ENCODE measurements at places on chromosomes 2 and 18.

DNA sequence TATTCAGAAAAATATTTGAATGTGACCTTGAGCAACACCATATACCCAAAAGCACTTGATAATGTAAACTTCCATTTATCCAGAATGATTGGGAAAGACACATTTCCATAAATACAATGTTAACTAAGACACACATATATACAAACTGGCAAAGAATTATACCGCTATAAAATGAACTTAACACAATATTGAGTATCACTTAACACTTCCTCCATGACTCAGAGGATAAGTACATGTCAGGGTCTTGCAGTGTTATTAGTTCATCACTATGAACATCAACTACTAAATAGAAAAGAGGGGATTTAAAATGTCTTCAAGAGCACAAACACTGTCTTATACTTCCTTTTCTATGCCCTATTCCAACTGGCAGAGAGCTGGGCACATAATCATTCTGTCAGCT lies 18.6 kb downstream of the WDSUB1 start:
- DNase-seq, result peak; percentile 26

GRCh38 chr2:42327125-42327524 lies 33.9 kb downstream of the COX7A2L start:
- no peak for DNase-seq

DNA sequence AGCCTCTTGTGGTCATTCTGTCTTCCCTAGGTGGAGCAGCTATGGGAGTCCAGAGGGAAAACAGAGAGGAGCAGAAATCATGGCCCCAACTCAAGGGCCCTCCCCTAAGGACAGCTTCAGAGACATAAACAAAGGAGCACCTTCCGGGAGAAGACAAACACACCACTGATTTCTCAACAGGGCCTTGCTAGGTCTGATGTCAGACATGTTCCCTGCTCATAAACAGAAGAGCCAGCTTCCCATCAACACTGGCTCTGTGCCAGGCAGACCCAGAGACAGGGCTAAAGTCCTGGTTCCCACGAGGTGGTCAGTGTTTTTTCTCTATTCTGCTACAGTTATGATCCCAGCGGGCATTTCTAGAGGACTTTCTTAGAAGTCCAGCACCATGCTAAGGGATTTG lies 19.3 kb downstream of the CXCR2 start:
- DNase-seq, result no peak

DNA sequence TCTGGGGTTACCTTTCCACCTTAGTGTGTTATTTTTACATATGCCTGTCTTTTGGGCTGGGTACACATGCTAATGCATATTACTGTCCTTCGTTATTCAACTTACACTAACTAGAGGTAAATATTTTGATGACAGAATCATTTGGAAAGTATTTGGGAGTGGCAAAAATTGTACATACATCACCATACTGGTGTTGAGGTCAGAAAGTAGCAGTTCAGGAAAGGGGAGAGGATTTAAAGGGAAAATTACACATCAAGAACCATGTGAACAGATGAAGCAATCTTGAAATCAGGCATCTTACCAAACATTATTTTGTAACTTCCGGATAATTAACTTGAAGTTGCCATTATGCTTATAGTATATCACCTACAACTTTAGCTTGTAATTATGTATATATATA lies 379.7 kb downstream of the RND3 start:
- DNase-seq, result no peak

GRCh38 chr2:155663265-155663664 lies 669.3 kb downstream of the NR4A2 start:
- DNase-seq, result no peak

GRCh38 chr2:155080373-155080772 lies 381.9 kb downstream of the KCNJ3 start:
- no peak for DNase-seq

DNA sequence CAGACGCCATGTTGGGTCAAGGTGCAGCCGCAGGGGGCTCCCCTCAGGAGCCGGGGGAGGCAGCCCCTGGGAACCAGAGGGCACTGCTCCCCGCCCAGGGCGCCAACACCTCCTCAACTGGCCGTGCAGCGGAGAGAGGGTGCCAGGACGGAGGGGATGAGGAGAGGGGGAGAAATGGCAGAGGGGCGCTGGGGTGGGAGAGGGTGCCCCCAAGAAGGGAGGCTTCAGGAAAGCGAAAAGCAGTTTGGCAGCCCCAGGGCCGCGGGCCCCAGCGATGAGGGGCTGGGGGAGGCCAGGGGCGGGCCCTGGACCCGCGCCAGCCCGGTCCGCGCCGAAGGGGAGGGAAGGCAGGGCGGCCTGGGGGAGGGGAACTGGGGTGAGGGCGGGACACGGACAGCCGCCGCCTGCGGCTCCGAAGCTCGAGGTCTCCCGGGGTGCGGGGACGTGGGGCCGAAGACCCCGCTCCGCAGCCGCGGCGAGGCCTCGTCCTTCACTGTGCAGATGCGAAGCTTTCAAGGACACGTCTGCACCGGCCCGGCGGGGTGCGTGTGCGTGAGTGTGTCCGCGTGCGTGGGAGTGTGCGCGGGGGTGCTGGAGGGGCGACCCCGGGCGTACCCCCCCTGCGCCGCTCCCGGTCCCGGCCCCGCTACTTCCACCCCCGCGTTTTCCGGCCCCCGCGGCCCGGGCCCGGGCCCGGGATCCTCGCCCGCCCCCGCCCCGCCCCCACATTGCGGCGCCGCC lies 1.4 kb downstream of the DNMT3A start:
- DNase-seq, result no peak

DNA sequence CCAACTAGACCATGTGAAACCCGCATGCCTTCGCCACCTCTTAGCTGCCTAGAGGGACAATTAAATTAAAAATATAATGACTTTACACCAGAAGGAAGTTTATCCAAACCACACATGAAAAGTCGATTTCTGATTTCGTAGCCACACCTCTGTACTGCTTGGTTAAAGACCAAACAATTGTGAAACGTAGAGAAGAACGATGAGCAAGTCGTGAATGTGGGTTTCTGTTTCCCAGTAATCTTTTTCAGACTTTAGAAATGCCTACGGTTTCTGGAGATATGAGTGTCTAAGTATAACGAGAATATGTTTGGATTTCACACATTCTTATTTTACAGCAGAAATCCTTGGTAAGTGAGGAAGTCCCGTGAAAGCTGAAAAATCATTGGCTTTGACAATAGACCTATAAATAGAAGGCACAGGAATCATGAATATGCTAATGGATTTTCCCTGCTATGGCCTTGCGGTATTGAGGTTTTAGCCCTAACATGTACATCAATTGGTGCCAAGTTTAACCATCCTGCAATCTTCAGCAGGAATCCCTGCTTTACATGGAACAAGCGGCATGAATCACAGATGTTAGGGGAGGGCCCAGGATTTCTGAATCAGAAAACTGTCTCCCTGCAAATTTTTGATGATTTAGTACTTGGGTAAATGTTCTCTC lies 105.6 kb downstream of the TTC32 start:
- peak; percentile 96 for DNase-seq

- DNase-seq, result no peak
Measured at GRCh38 chr2:213290501-213290900, 6.2 kb downstream of the SPAG16 start.

DNA sequence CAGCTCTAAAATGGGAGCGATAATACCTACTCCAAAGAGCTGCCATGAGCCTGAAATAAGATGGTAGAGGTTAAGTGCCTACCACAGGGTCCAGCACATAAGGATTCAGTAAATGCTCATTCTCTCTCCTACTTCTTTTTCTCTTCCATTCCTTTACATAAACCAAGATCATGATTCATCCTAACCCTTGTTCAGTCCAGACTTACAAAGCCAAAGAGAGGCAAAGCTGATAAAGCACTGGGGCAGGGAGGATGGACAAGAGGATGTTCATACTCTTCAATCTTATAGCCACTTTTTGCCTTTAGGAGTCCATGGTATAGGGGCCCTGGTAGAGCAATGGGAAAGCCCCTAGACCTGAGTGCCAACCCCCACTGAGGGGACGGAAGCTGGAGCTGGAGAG lies 75.6 kb upstream of the PKDCC start:
- DNase-seq, result no peak

- no peak for DNase-seq
Measured at GRCh38 chr2:124081154-124081716, 56.1 kb downstream of the CNTNAP5 start.

DNA sequence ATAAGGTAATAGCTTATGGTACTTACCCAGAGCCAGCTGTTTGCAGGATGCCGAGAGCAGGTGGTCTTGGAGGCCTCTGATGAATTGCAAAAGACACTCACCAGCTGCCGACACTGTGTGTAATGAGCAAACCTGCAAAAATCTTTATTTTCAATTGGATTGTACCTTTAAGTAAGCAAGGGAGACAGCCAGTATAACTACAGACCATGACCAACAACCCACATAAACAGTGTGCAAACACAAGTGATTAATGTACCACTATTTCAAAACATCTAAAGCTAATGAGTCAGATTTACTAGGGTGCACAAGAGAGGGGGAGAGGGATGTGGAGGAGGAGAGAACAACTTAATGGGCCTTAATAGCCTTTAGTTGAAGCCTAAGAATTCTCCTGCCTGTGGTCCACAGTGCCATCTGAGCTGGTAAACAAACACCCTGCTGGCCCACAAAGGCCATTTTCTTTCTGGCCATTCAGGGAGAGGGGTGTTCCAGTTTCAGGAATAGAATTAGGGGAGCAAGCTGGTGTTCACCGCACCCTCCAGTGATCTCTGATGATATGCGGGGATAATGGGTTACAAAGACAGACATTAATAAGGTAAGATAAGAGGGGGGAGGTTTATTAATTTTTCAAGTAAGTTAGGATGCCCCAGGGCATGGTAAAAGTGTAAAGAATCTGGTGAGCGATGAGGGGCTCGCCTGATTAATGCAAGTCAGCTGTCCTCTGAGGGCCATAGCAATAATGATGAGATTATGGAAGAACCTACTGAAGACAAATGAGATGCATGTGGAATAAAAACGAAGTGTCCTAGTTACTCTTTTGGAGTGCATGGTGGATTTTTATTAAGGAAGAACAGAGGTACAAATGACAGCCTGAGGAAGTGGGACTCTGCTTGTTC lies 196.4 kb downstream of the HRH4 start:
- peak; percentile 61 for DNase-seq

DNA sequence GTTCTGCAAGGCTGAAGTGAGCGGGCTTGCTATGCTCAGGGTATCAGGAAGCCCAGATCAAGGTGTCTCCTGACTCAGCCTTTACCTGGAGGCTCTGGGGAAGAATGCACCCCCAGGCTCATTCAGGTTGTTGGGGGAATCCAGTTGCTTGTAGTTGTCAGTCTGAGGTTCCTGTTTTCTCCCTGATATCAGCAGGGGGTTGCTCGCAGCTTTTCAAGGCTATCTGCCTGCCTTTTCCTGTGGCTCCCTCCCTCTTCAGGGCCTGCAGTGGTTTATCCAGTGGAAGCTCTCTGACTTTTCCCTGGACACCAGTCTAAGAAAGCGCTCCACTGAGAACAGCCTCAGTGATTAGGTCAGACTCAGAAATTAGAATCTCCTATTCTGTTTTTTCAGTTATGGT lies 116.6 kb downstream of the PTPRM start:
- no peak for DNase-seq
